ENCODE measurements at places on chromosomes 4 and X. TPM values are rescaled to one million over a fixed set of nuclear protein-coding genes. Genes with fewer than 3 reads are reported as not detected.

Gene NKX3-2
- not detected for total RNA-seq

GRCh38 chr4:13543839-13544605, at the start of gene NKX3-2:
TSS of gene NKX3-2 (minus strand) at chr4:13544508. CDS start at chr4:13544414, 94 bp downstream.
- peak; percentile 22 for DNase-seq

Gene KLKB1
- 0.82 TPM for total RNA-seq

Gene TMEM150C
- total RNA-seq, result 74.2 TPM

- no peak for DNase-seq
Measured at GRCh38 chr4:80195441-80196140, 1.7 kb upstream of the PRDM8 start.

All from frontal cortex (tissue), 4 donors.